ENCODE measurements at places on chromosomes 16 and 17.

GRCh38 chr16:9072806-9073341 is 18.6 kb upstream of the HAPSTR1 start:
- DNase-seq, result peak; percentile 67

DNA sequence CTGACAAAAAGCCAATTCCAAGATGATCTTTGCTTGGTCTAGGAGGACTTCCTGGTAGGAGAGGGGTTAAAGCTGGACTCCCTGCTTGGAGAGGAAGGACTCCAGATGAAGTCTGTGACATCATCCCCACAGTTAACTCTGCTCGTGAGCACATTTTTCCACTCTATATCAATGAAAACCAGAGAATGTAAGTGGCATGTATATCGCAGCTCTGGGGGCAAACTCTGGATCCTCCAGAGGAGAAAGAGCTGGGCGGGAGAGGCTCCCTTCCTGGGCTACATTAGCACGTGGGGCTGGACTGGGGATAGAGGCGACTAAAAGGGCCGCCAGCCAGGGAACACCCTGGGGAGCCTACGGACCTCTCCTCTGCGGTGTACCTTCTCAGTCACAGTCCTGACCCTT is 34.1 kb downstream of the HIC1 start:
- DNase-seq, result no peak

GRCh38 chr17:67138392-67138791 is 94.0 kb downstream of the CACNG1 start:
- no peak for DNase-seq

DNA sequence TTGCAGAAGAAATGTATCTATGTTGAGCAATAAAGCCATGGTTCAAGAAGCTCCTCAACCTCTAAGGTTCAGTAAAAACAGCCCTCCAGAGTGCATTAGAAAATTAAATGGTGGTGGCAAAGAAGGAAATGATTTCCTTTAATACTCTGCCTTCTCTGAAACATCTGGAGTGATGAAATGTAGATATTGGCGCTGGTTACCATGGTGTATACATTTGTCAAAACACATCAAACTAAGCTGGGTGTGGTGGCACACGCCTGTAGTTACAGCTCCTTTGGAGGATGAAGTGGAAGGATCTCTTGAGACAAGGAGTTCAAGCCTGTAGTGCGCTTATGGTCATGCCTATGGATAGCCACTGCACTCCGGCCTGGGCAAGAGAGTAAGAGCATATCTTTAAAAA is 6.0 kb downstream of the CAPNS2 start:
- DNase-seq, result no peak

- DNase-seq, result no peak
Observed at GRCh38 chr16:77539421-77540034, 104.7 kb upstream of the ADAMTS18 start.

DNA sequence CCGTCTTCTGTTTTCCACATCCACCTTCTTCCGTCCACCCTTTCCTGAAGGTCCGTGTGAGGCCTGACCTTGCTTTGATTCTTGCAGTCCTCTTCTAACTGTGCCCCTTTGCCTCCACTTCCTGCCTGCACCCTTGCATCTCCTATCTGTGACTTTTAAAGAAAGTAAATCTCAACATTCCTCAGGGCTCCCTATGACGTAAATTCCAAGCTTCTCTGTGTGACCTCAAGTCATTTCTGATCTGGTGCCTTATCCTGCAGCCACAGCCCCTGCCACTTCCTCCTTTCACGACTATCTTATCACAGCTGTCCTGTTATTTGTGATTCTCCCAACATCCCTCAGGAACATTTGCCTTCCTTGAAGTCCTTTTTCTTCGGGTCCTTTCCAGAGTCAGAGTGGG is 520.5 kb downstream of the CDH13 start:
- DNase-seq, result no peak

DNA sequence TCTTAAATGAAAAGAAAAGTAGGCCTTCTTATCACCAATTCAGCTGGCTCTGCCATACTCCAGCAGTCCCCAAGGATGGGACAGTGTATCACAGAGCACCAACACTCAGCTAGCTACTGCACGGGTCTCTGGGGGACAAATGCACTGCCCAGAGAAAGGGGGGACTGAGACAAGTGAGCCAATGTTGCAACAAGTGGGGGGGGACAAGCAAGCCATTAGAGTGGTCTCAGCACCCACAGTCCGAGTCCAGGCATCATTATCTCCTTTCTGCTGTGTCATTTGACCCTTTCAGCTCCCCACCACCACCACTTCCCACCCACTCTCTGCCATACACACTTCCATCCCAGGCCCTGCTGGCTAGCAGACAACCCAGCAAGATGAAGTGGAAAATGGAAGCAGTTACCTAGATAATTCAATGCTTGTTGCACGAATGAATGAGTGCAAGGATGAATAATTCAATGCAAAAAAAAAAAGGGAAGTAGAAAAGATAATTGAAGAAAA is 7.0 kb downstream of the TMEM132E start:
- no peak for DNase-seq

DNA sequence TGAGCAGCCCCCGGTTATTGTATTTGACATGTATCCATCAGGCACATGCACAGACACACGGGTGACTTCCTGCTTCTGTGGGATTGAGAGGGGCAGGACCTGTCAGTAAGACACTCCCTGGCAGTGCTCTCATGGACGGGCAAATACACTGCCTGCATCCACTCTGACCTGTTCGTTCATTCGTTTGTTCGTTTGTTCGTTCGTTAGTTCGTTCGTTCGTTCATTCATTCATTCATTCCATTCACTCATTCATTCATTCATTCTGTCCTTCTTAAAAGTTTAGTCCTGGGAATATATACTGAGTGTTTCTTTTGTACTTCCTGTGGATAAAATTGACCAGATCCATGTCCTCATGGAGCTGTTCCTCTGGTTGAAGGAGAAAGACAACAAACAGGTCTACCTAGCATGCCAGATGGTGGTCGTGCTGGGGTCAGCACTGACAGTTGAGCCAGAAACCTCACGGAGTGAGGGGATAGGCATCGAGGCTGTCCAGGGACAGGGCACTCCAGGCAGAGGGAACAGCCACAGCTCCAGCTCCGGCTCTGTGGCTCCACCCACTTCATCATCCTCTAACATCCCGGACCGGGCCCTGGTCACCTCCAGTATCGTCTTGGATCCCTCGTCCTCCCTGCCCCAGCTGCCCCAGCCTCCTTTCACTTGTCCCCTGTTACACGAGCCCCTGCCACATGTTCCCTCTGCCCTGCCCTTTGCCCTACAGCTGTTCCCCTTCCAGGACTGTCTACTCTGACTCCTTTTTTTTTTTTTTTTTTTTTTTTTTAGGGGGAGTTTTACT is 336.1 kb downstream of the CPPED1 start:
- DNase-seq, result no peak

- no peak for DNase-seq
Observed at GRCh38 chr17:13961265-13961664, 108.0 kb upstream of the COX10 start.

GRCh38 chr17:57391076-57391825 is 134.9 kb downstream of the MSI2 start:
- no peak for DNase-seq

DNA sequence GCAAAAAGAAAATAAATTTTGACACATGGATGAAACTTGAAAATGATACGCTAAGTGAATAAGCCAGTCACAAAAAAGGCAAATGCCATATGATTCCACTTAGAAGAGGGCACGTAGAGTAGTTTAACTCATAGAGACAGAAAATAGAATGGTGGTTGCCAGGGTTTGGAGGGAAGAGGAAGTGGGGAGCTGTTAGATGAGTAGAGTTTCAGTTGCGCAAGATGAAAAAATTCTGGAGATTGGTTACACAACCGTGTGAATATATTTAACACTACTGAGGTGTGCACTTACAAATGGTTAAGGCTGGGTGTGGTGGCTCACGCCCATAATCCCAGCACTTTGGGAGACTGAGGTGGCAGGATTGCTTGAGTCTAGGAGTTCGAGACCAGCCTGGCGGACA is 93.4 kb upstream of the TMEM132E start:
- no peak for DNase-seq

- no peak for DNase-seq
Observed at GRCh38 chr16:63945806-63946205, 1176.1 kb downstream of the CDH11 start.

- DNase-seq, result no peak
Observed at GRCh38 chr16:86664522-86665318, 86.4 kb downstream of the FOXL1 start.

GRCh38 chr16:70725912-70726828 is 40.3 kb upstream of the MTSS2 start:
- DNase-seq, result no peak

GRCh38 chr17:58513267-58513964 is 1.0 kb downstream of the MTMR4 start:
- no peak for DNase-seq

- no peak for DNase-seq
Observed at GRCh38 chr16:88956546-88957432, 20.2 kb downstream of the CBFA2T3 start.

- no peak for DNase-seq
Observed at GRCh38 chr17:64387145-64387473, 3.6 kb downstream of the PECAM1 start.

GRCh38 chr17:67285360-67285759 is 40.4 kb upstream of the HELZ start:
- no peak for DNase-seq

GRCh38 chr17:40331743-40332641 is 23.0 kb downstream of the RARA start:
- DNase-seq, result no peak

Data from NCI-H1436 (cell line).